ENCODE measurements at places on chromosomes 1 and 21. TPM values are rescaled to one million over a fixed set of nuclear protein-coding genes. Genes with fewer than 3 reads are reported as not detected.

Gene WNT3A
- not detected for total RNA-seq

Gene EDEM3
- total RNA-seq: 18.5 TPM

Gene NBPF4
- not detected for total RNA-seq

Gene MFSD2A
- total RNA-seq: 1.00 TPM

Gene SEC16B
- total RNA-seq: 1.3 TPM

All from cardiac septum (tissue), 1 donor.